ENCODE measurements at places on chromosomes 11 and 22.

GRCh38 chr22:20408891-20409290, 14.9 kb downstream of the ZNF74 start:
- DNase-seq = no peak

DNA sequence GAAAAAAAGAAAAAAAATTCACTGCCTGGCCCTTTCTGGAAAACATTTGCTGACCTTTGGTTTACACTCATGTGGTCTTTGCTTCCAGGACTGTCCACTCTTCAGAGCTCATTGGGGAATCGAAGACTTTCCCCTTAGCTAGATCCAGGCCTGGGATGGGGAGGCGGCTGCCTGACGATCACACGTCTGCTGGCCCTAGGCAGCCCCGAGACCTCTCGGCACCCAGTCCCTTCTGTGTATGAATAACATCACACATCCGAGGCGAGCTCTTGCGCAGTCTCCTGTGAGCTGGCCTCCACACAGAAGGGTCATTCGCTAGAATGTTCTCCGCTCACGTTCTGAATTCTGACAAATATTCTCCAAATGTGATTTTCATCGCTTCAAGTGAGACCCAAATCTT, 25.7 kb upstream of the GAL start:
- no peak for DNase-seq

DNA sequence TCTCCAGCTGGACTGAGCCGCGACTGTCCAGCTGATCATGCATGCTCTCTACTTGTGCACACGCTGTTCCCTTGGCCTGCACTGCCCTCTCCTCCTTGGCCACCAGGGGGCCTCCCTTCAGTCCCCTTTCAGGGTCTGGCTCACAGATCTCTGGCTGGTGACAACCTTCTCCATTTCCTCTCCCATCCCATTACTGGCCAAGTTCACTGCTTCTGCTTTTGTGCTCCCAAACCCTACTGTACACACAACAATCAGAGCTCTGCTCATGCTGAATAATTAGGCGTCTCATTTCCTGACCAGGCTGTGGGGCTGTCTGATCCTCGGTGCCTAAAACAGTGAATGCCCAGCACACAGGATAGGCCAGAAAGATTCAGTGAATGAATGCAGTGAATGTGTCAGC, 224.0 kb upstream of the NARS2 start:
- no peak for DNase-seq

- no peak for DNase-seq
Observed at GRCh38 chr11:111400595-111400994, 21.5 kb upstream of the POU2AF1 start.

DNA sequence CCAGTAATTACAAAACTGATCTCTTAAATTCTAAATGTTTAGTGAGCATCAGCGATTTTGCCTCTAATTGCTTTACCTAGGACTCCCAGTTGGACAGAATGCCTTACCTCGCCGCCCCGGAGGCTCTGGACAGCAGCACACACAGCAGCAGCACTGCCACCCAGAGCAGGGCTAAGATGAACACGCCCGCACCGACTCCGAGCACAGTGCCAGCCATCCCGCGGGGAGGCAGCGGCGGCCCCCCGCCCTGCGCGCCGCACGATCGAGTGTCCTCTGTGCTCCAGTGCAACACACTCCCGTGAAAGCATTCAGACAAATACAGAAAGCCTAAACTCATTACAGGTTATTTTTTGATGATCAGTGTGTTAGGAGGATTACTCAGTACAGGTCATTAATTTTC, 9.4 kb downstream of the TMEM218 start:
- no peak for DNase-seq

GRCh38 chr11:71325418-71326327, 73.3 kb upstream of the SHANK2 start:
- DNase-seq = no peak

- DNase-seq = no peak
Observed at GRCh38 chr11:67056267-67057204, at the start of gene RHOD. Gene RHOD (plus strand): TSS chr11:67056847. CDS start chr11:67056903, 56 bp downstream.

DNA sequence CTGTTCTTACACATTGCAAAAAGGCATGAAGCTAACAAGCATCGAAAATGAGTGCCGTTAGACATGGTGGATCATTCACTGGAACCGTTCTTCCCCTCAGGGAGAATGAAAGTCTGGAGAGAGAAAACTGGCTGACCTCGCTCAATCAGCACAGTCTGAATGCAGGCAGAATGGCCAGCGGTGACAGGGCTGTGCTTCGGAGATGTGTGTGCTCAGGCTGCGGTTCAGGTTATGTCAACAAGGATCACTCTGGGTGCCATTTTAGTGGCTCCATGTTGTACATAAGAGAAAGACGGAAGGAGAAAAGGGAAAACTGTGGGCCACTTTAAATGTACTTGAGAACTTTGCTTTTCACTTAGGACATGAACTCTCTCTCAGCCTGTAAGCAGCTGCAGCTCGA, 749.8 kb upstream of the ARHGAP42 start:
- DNase-seq = no peak

DNA sequence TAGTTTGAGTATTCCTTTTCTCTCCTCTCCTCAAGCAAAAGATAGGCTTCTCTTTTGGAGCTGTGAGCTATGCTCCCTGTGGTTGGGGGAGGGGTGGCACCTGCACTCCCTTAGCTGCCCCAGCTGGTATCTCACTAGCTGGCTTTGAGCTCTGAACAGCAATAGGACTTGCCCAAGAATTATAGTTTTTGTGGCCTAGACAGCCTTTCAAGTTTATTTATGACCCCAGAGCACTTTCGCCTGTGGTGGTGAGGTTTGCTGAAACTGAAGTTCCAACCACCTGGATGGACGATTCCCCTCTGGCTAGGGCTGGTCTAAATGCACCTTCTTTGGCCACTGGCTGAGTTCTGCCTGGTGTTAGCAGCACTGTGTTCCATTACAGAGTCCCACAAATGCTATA, 37.1 kb upstream of the SLC37A2 start:
- no peak for DNase-seq

- DNase-seq = peak; percentile 20
Observed at GRCh38 chr11:44286268-44286880, 23.6 kb downstream of the ALX4 start.

GRCh38 chr11:123409456-123410217, 20.4 kb upstream of the GRAMD1B start:
- no peak for DNase-seq

DNA sequence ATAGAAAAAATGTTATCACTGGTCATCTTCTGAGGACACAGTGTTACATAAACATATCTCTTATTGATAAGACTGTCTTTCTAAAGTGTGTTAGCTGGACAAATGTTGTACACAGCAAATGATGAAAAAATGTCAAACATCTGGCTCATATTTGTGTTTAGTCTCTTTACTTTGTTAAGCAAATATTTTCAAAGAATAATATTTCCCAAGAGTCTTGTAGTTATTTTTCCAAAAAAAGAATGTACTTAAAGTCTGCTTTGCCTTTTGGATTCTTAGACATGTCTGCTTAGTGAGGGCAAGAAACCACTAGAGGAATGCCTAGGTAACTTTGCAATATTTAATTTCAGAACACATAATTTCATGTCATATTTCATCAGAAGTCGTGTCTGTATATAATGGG, 23.9 kb upstream of the CCDC179 start:
- no peak for DNase-seq

- no peak for DNase-seq
Observed at GRCh38 chr11:96279018-96279895, 63.7 kb downstream of the MAML2 start.

- no peak for DNase-seq
Observed at GRCh38 chr11:30333405-30333804, 10.5 kb downstream of the ARL14EP start.

Data from stimulated activated CD4-positive, alpha-beta T cell treated with anti-CD3 and anti-CD28 coated beads, Interleukin-1b, Interleukin-23, amount 100 ng/mL, for 24 hours (primary cell).